Stimulated activated CD4-positive, alpha-beta T cell treated with anti-CD3 and anti-CD28 coated beads, Interleukin-2, amount 100 ng/mL, for 4 hours (primary cell): ENCODE measurements at places on chromosomes 7 and 10.

GRCh38 chr7:20268824-20269223 is 51.6 kb upstream of the MACC1 start:
- DNase-seq, result no peak

DNA sequence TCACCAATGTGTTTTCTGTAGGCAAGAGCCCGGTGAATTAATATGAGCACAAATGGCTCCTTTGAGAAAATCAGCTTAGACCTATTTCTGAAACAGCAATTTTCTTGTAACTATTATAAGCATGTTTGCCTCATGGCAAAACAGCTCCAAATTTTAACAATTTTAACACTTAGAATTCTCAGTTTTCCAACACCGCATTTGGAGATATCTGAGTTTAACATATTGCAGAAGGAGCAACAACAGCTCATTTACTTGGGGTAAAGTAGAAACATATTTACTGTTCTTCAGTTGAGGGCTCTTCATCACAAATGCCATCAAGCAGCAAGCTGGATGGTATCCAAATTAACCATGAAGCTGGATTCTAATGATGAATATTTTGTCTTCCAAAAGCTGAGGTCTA is 134.0 kb upstream of the SLC26A5 start:
- DNase-seq, result no peak

DNA sequence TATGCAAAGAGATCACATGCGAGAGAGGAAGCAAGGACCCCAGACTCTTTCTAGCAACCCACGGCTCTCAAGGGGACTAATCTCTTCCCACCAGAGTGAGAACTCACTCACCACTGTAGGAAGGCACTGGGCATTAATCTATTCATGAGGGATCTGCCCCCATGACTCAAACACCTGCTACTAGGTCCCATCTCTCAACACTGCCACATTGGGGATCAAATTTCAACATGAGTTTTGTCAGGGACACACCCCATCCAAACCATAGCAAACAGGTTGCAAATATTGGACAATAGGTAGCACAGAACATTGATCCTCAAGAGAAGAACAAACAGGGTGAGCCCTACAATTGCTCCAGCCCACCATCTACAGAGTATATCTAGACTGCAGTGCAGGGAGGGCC is 740.6 kb downstream of the LRMDA start:
- DNase-seq, result no peak

DNA sequence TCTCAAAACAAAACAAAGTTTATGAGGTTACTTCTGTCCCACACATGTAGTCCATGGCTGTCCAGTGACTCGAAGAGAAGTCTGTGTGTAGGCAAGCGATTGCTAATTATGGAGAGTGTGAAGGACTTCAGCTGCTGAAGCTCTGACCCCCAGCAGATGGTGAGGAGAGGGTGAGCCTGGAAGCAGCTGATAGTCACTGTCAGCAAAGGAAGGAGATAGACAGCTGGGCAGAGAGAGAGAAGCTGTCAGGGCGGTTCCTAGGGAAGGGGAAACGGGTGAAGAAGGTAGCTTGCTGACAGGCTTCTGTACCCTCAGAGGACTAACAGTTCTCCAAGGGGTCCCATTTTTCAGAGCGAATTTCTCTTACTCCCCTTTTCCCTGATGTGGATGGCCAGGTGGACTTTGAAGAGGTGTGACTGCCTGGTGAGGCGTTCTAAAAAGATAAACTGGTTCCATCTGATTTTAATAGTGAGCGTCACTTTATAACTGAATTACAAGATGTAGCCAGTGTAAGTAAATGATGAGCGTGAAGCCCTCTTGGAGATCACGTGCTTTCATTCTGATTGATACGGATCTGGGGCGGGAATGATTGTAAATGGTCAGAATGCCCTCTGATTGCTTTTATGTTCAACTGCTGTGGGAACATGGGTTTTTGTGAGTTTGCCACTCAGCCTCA is 12.1 kb downstream of the ZSCAN21 start:
- DNase-seq, result no peak

- no peak for DNase-seq
Observed at GRCh38 chr10:10330418-10330817, 687.3 kb upstream of the CELF2 start.

DNA sequence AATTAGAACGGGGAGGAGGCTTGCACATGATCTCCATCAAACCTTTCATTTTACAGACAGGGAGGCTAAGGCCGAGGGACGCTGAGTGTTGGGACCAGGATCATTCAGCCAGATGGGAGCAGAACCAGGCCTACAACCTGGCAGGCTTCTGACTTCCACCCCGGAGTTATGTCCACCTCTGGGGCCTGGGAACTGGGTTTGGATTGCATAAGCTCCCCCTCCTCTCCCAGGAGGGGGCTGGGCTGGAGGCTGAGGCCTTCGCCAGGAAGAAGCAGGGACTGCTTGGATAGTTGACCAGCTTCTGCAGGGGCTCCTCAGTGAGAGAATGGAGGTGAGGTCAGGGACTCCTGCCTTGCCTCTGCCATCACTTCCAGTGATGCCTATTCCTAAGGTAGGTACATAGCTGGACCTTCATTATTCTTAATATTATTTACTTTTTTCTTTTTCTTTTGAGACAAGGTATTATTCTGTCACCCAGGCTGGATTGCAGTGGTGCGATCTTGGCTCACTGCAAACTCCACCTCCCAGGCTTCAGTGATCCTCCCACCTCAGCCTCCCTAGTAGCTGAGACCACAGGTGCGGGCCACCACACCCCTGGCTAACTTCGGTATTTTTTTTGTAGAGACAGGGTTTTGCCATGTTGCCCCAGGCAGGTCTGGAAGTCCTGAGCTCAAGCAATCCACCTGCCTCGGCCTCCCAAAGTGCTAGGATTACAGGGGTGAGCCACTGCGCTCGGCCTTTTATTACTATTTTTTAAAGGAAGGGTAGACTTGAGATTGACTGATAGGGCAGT is 1.3 kb downstream of the SNX10 start:
- DNase-seq, result no peak

DNA sequence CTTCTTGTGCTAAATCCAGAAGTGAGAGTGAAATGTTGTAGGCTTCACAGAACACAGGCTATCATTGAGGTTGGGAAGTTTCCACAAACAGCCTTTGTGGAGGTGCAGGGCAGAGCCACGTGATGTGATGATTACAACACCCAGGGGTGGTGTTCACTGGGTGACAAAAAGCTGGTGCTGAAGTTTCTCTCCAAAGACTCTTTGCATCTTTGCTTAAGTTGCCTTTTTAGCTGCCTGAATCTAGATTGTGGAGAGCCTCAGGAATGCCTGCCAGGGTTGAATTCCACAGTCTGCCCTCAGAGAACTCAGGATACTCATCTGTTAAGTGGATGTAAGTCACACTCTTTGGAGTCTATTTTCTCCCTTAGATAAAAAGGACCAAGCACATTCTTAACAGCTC is 56.3 kb downstream of the PLXNA4 start:
- no peak for DNase-seq

DNA sequence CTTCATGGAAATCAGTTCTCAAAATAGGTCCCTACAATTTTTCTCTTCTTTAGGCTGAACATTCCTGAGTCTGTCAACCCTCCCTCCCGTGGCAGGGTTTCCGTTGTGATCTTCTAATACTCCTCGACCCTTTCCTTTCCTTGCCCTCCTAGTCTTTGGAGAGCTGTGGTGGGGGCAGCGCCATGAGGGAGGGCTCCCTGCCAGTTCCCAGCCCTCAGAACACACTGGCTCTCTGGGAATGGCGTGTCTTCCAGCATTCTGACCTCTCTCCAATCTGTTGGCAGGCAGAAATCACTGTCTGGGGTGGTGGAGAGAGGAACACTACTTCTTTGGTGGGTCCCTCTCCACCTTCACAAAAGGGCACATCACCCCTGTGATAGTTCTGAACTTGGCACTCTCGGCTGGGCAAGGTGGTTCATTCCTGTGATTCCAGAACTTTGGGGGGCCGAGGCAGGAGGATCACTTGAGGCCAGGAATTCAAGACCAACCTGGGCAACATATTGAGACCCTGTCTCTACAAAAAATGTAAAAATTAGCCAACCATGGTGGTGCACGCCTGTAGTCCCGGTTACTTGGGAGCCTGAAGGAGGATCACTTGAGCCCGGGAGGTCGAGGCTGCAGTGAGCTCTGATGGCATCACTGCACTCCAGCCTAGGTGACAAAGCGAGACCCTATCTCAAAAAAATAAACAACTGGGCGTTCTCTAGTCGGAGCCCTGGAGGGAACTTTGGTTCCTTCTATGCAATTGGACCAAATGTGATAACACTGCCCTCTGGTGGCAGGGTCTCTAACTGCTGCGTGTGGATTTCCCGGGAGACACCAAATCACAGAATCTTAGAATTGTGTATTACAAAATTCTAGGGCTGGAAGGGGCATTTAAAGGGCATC is 13.1 kb upstream of the ARPC1A start:
- DNase-seq, result peak; percentile 54

GRCh38 chr10:77165445-77166208 is 472.0 kb downstream of the KCNMA1 start:
- peak; percentile 1 for DNase-seq

DNA sequence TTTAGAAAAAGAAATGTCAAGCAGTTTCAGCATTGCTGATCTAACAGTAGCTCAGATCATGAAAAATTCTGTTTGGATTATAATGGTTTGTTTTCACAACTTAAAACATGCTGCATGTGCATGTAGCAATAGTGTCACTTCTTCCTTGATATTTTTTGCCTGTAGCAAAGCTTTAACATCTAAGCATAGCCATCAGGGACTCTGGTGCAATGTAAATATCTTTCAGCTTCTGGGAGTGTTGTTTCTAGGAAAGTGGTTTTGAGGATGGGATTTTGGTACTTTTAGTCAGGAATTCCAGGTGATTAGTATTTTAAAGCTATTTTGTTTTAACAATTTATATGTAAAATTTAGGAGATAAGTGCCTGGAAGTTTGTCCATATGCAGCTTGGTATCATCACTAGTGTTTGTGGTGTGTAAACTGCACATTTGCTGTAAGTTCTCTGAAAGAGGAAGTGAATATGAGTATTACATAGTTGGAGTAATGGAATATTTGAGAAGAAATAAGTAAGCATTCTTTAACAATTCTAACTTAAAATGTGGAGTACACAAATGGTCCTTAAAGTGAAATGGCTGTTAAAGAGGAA is 1.9 kb downstream of the RSBN1L start:
- DNase-seq, result no peak

- no peak for DNase-seq
Observed at GRCh38 chr7:132353936-132354335, 222.3 kb downstream of the PLXNA4 start.

- DNase-seq, result no peak
Observed at GRCh38 chr10:35690534-35690933, 48.4 kb upstream of the FZD8 start.

DNA sequence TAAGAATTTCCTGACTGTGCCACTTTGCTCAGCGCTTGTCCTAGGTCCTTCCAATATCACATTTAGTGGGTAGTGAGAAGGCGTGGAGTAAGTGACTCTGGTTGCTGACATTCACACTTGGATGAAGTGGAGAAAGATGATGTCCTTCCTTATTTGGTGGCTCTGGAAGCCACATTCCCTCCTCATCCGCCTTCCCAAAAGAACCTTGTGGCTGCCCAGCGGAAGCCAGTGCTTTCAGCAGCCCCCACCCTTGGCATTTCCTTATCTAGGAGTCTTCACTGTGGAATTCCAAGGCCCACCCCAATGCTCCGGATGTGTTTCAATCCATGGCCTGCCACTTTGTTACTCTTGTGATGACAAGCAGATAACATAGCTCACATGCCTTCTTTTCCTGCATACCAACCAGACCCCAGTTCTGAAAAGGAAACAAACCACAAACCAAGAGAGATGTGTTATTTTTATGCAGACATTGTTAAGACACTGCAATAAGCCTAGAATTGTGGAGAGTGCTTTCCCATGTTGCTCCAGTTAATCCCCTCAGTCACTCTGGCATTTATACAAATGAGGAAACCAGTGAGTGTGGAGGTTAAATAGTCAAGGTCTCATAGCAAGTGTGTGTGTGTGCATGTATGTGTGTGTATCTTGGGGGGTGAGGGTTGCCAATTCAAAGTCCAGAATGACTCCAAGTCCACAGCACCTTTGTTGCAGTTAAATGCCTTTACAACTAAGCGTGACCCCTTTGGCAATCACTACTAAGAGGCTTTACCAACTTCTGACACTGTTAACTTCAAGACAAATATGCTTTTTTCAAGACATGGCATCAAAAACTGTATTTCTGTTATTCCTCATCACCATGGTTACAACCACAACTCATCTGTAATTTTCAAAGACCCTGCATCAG is 10.3 kb upstream of the ANKRD1 start:
- DNase-seq, result no peak

- DNase-seq, result no peak
Observed at GRCh38 chr10:132265890-132266496, 41.8 kb downstream of the STK32C start.

DNA sequence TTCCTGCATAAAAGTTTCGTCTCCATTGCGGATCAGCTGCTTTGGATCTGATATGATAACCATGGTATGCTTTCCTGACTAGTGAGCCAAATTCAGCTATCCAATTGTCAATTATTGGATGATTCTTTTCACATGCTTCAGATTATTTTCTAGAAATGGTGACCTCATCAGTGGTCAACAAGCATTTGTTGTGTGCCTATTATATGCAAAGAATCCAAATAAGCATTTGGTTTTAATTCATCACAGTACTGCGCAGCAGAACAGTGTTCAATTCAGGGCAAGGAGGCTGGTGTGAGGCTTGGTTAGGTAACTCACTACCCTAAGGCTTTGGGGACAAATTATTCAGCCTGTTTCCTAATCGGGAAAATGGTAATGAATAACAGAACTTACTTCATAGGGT is 200.5 kb downstream of the SKAP2 start:
- DNase-seq, result no peak

DNA sequence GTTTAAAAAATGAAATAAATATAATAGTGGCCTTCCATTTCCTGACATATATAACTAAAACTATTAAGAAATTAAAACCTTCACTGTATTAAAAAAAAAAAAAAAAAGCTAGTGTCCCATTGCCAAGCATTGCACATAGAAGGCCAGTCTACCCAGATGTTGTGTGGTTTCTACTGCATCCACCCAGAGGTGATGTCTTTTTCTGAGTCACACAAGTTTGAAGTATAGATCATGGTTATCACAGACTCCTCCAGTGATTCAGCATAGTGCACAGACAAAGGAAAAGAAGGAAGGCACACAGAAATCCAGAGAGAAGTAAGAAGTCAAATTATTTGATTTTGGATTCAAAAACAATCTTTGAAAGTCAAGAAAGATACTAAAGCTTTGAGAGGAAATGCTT is 429.0 kb downstream of the ETV1 start:
- no peak for DNase-seq

- no peak for DNase-seq
Observed at GRCh38 chr7:657565-658119, 68.9 kb upstream of the DNAAF5 start.

GRCh38 chr10:35079763-35080162 is 10.4 kb downstream of the CUL2 start:
- DNase-seq, result no peak

- no peak for DNase-seq
Observed at GRCh38 chr7:40673285-40673684, 538.5 kb downstream of the SUGCT start.

DNA sequence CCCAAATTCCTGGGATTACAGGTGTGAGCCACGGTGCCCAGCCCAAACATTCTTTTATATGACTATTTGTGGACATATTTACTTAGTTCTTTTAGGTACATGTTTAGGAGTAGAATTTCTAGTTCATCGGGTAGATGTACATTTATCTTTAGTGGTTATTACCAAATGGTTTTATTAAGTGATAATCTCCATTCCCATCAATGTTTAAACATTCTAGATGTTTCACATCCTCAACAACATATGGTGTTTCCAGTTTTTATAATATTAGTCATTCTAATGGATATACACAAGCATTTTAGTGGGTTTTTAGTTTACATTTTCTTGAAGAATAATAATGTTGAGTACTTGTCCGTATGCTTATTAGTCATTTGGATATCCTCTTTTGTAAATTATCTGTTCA is 131.7 kb downstream of the RTKN2 start:
- no peak for DNase-seq
